Foreskin keratinocyte (primary cell): ENCODE measurements at places on chromosomes 1 and 21. TPM values are rescaled to one million over a fixed set of nuclear protein-coding genes. Genes with fewer than 3 reads are reported as not detected.

RER1 gene
- total RNA-seq, result 140 and 161 TPM in 2 replicates

ORC1 gene
- total RNA-seq, result 17.7 and 20.6 TPM in 2 replicates

TSPEAR gene
- not detected in 2 replicates for total RNA-seq

FAM72C gene
- 2.9 and 6.2 TPM in 2 replicates for total RNA-seq

CCDC30 gene
- total RNA-seq, result 0.25 and 0.54 TPM in 2 replicates

UQCRHL gene
- total RNA-seq, result 3.2 and 5.3 TPM in 2 replicates

CTTNBP2NL gene
- 23.7 and 23.8 TPM in 2 replicates for total RNA-seq

TEX38 gene
- total RNA-seq, result not detected in 2 replicates

COPA gene
- total RNA-seq, result 116 and 147 TPM in 2 replicates

BRINP3 gene
- not detected in 2 replicates for total RNA-seq

ITGB2 gene
- total RNA-seq, result 6.4 and 6.5 TPM in 2 replicates

CNKSR1 gene
- total RNA-seq, result 14.7 and 19.1 TPM in 2 replicates

PSMB4 gene
- 318 and 323 TPM in 2 replicates for total RNA-seq

LCE2C gene
- 0.34 TPM in 1 of 2 replicates, not detected in the other for total RNA-seq

HDGF gene
- total RNA-seq, result 430 and 481 TPM in 2 replicates

AK4 gene
- total RNA-seq, result 14.5 and 34.6 TPM in 2 replicates
